ENCODE measurements at places on chromosomes 11 and 22.
A peak's percentile ranks its signal among the peaks of the same experiment; 100 is the strongest.

GRCh38 chr11:22415476-22415875 lies 77.3 kb downstream of the SLC17A6 start:
- no peak for DNase-seq

DNA sequence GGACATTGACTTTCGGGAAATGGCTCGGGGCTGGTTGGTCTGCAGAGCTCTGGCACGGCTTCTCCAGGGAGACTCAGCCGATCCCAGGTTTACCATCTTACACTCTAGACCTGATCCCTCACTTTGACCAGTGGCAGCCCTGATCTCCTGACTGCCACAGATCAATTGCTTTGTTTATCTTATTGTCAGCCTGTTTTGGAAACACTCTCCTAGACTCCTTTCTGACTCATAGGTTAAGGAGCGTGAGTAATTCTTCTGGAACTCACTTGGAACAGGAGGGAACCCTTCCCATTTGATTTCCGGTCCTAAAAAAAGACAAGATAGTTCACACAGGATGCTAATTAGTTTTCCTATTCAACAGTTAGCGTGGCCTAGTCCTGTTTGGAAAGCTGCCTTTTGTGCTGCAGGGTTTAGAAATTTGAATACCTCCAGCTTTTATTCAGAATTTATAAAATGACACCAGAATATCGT lies 16.0 kb upstream of the BMAL1 start:
- peak; percentile 8 for DNase-seq

- no peak for DNase-seq
Measured at GRCh38 chr22:43391306-43391705, 20.5 kb upstream of the MPPED1 start.

DNA sequence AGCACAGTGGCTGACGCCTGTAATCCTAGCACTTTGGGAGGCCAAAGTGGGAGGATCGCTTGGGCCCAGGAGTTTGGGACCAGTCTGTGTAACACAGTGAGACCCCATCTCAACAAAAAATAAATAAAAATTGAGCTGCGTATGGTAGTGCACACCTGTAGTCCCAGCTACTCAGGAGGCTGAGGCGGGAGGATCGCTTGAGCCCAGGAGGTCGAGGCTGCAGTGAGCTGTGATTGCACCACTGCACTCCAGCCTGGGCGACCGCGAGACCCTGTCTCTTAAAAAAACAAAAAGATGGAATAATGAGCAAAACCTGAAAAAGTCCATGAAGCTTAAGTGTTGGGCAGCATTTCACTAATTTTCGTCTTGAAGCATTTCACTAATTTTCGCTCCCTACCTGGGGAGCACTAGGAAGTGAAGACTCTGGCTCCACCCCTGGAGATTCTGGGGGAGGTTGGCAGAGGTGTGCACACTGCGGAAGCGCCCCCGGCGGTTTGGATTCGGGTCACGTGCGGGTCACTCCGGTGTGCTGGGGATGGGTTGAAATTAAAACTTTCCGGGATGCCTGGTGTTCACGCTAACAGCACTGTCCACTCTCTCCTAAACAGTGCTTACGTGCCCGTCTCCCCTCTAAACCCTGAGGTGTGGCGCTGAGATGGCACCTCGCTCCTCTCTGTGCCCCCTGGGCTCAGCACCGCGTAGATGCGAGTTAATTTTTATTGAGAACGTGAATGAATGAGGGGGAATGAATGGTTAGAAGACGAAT lies 906 bp upstream of the NAA40 start:
- DNase-seq: no peak
